ENCODE measurements at places on chromosomes 1 and 21. TPM values are rescaled to one million over a fixed set of nuclear protein-coding genes. Genes with fewer than 3 reads are reported as not detected.

The SLFNL1 gene
- total RNA-seq = 0.57 TPM

The MYOCOS gene
- total RNA-seq = not detected

The KRTAP12-2 gene
- total RNA-seq = not detected

The LCA5L gene
- 1.3 TPM for total RNA-seq

Measured in vein endothelial cell (primary cell).